Activated CD4-positive, alpha-beta T cell treated with anti-CD3 and anti-CD28 coated beads for 4 hours (primary cell): ENCODE measurements at places on chromosomes 3 and 15.

DNA sequence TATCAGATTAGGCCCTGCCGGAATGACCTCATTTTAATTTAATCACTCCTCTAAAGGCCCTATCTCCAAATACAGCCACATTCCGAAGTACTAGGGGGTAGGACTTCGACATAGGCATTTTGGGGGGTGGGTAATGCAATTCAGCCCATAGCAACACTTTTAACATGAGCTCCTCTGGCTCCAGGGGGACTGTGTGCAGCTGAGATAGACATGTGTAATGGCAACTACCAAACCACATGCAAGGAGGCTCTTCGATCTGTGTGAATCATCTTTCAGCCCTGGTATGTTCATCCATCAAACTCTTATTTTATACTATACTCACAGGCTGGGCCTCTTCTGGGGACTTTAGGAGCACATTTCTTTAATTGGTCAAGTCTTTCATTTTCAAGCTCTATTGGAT, 57.4 kb upstream of the PPARG start:
- DNase-seq = no peak

GRCh38 chr15:64547275-64547674, 86.9 kb downstream of the ZNF609 start:
- DNase-seq = no peak

- no peak for DNase-seq
Observed at GRCh38 chr3:180646187-180646790, 33.0 kb downstream of the CCDC39 start.

DNA sequence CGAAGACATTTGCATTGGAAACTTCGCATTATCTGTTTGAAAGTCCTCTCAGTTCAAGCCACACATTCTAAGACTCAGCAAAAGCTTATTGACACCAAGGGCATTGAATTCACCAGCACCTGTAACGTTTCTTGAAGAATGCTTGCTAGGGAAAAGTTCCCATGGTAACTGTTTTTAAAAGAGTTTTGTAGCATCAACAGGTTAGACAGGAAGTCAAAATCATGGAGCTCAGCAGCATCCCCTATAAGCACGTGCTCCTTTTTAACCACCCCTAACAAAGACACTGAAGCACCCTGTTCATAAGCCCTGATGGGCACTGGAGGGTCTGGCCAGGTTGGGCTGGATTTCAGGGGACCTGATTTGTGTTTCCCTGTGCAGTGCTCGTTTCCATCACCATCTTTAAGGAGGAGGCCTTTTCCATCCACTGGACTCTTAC, 229.7 kb upstream of the BHLHE40 start:
- DNase-seq = no peak

- peak; percentile 21 for DNase-seq
Observed at GRCh38 chr3:112629425-112629824, 11.5 kb downstream of the CCDC80 start.

DNA sequence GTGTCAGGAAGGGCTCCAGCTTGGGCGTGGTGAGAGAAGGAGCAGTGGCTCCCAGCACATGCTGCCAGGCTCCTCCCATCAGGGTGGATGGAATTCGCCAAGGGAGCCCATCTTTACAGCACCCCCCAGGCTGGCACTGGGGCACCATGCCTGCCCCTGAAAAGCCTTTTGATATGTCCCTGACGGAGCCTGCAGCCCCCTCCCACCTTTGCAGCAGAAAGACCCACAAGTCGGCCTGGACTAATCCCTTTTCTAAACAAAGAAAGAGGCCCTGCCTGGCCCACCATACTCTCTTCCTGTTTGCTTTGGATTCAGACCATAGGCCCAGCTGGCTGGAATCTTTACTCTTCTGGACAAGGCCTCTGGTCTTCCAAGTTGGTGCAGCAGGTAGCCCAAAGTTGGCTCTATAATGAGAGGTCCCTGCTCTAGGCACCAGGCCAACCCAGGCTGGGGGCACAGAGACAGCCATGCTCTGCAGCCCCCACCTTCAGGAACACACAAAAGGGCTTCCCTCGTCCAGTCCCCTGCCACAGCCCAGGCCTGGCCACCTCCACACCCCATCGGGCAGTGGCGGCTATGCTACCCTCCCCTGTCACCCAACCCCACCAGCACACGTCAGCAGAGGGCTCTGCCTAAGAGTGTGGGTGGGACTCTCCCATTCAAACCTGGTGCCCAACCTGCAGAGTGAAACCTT, 5.4 kb downstream of the ANPEP start:
- no peak for DNase-seq

DNA sequence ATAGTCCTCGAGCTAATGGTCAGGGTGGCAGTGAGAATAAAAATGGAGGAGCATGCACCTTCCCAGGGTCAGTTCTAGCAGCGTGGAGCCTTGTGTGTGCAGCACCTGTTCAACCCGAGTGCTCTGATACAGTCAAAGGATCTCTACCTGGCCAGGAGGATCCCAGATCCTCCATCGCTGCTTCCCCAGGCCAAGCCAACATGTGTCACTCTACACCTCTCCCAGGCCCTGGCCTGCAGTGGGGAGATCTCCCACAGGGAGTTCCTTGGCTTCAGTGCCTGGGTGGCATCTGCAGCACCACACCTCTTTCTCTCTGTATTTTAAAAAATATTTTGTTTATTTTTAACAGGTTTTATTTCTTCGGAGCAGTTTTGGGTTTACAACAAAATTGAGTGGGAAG, 414.8 kb upstream of the C2CD4B start:
- no peak for DNase-seq

DNA sequence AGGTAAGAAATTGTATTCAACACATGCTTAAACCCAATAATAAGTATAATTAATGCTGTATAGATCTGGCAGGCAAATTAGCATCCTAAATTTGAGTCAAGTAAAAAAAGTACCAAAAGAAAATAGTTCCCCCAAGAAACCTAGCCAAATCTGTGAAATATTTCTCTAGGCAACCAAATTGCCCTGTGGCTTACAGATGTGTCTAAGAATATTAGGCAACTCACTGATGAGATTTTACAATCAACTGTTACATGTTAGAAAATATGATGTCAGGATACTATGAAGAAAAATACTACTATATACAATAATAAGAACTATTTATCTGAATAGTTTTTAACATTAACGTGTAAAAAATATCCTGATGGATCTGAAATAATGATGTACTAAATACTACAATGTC, 397.1 kb downstream of the TIGIT start:
- no peak for DNase-seq

- no peak for DNase-seq
Observed at GRCh38 chr15:67999320-68000100, 54.6 kb upstream of the PIAS1 start.

GRCh38 chr3:128760042-128760441, 34.1 kb downstream of the RAB7A start:
- no peak for DNase-seq

DNA sequence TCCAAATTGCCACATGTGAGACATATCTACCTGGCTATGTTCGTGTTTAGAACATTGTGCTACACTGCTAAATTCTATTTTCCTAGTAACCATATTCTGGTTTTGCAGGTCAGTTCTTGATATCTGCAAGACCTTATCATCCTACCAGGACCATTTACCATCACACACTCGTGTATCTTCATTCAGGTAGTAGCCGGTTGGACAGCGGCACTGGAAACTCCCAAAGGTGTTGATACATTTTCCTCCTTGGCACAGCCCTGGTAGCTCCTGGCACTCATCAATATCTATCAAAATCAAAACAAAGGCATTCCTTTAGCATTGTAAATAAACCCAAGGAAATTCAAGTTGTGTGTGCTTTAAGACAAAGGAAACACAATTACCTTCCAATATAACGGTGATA, 134.2 kb downstream of the DUT start:
- DNase-seq = no peak

DNA sequence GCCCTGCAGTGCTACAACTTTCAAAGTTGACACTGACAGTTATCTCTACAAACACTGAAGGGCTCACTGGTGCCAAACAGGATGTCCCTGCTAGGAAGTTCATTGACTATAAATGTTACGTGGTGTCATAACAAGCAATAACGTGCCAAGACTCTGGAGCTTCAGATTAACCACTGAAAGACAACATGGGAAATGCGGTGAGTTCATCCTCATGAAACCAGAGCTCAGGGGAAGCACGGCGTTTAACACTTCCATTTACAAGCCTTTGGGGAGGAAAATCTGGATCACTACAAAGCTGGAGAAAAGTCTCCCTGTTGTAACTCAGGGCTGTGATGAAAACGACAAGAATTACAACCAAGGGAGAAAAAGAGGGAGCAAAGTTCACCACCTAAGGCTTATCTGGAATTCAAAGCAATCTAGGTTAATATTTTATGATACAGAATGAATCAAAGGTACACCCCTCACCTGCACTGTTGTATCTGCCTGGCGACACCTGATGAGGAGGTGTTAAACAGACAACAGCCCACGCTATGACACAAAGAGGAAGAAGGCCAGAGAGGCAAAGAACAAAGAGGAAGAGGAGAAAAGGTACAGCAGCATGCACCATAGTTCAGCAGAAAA, 27.0 kb downstream of the SHQ1 start:
- DNase-seq = no peak

- no peak for DNase-seq
Observed at GRCh38 chr3:146247911-146248310, 3.0 kb downstream of the PLSCR4 start.

DNA sequence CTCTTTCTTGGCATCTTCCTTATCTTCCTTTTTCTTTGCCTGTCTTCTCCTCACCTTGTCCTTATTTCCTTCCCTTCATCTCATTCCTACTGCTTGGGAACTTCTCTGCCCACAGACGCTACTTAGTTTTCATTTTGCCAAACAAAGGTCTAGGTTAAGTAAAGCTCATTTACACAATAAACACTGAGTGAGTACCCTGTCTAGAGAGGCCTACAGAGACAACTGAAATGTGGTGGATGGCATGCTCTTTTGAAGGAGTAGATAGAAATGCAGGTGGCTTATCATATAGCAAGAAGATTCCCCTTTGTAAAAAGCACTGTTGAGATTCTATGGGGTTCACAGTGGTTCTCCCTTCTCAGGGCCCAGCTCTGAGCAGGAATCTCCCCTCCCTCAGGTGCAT, 319.0 kb downstream of the CNTN3 start:
- no peak for DNase-seq

- DNase-seq = no peak
Observed at GRCh38 chr15:58509556-58509955, 77.8 kb downstream of the LIPC start.

DNA sequence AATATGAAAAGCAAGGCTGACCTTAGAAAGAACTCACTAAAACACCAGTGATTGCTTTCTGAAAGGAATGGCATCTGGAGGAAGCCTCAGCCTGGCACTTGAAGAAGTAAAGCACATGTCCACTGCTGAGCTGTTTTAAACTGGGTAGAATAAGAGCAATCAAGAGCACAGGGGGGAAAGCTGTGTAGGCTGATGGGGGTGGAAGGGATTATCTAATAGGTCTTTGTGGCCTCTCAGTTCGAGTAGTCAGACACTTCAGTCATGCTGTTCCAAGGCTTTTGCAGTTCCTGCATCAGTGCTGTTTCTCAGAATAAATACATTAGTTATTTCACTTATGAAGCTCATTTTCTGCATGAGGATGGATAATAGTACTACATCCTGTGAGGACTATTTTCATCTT, 22.6 kb downstream of the CCDC191 start:
- no peak for DNase-seq

DNA sequence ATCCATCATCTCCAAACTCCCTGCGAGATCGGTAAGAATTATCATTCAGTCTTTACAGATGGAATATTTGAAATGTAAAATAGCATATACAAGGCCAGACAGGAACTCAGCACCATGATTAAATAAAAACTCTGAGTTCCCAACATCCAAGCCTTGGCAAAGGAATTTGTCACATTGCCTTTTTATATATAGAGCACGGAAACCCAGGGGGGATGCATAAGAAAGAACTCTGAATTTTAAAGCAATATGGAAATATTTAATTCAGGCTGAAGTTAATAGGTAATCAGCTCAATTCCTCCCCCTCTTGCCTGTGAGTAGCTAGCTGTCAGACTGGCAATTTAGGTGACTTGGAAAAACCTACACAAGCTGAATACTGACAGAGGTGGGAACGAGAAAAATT, 217.9 kb upstream of the KCNMB2 start:
- no peak for DNase-seq

DNA sequence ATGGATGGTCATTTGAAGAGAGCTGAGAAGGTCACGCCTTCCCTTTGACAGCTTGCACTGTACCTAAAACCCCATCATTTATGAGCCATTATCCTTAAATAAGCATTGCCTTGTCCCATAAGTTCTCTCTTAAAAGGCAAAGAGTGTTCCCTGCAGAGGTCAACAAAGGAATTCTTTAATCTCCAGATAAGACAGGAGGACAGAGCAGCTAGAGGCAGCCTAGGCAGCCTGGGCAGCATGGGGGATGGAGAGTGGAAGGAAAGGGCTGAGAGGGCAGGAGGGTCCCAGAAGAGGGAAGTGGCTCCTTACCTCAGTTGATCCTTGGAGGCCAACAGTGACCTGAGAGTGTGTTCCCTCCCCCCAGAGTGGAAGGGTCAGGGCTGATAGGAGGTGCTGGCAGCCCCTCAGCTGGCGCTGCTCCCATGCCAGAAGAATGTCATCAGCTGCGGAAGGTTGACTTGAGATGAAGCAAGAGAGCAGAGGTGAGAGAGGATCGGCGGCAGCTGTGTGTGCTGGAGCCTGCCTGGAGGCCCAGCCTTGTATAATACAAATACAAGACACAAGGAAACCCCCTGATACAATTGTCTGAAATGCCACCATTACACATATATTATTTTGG, 12.8 kb downstream of the KBTBD13 start:
- DNase-seq = no peak

DNA sequence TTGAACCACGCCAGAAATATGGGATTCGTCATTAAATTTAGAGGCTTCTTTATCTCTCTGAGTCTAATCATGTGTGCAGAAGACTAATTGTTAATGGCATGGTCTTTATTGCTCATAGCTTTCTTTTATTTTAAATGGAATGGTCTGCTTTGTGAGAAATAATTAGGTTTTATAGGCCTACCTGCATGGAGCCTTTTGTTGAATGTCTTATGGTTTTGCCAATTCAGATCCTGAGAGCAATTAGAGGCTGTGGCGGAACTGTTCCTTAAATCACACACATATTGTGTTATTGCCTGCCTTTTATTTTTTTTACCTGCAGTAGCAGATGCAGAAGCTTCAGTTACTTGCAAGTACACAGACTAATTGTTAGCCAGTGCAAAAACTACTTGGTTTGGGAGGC, 306.2 kb downstream of the NLGN1 start:
- no peak for DNase-seq

- no peak for DNase-seq
Observed at GRCh38 chr3:112646623-112647022, 5.7 kb upstream of the CCDC80 start.

DNA sequence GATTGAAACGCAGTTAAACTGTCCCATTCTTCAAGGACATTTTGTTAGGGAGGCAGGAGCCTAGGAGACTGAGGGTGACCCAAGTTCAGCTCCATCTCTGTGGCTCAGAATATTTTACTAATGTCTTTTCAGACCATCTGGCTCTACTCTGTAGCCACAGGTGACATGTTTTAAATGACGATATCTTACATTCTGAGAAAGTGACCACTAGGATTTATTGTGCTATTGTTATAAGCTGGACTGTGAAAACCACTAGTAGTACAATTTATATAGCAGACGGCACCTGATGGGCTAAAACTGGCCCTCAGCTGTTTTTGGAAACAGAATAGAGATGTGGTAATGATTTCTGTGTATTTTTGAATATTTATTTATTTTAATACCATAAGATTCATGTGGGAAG, 55.5 kb downstream of the MCF2L2 start:
- DNase-seq = no peak
